ENCODE measurements at places on chromosomes 13 and 19.

DNA sequence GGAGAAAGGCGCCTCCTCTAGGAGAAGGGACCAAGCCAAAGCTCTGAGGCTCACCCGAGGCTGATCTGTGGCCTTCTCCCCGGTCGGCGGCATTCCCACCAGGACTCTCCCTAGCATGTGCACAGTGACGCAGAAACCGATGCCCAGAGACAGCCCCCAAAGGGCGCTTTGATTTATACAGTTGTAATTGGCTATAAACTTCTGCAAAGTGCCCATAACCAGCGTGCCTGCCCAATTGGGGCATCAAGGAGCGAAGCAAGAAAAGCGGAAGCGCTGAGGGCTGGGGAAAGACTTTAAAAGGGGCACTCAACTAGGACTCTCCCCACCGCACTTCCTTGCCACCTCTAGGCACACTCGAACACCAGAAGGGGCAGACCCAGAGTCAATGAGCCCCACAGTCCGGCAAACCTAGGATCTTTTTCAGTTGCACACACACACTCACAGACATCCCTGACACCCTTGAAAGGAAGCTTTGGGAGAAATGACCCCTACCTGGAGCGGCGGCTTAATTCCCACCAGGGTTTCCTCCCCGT is 1.8 kb downstream of the CDX2 start:
- no peak for DNase-seq

DNA sequence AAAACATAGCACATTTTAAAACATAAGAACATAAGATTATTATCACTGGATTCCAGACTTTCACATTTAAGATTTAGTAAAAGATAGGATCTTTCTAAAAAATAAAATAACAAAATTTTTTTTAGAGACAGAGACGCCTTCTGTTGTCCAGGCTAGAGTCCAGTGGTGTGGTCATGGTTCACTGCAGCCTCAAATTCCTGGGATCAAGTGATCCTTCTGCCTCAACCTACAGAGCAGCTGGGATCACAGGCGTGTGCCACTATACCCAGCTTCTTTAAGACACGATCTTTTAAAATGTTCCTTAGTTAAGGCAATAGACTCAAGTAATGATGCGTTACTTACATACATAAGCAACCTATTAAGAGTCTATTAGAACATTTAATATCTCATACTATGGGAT is 32.7 kb downstream of the ALG5 start:
- DNase-seq = no peak

GRCh38 chr13:106532111-106532929 is 3.1 kb downstream of the EFNB2 start:
- DNase-seq = no peak

DNA sequence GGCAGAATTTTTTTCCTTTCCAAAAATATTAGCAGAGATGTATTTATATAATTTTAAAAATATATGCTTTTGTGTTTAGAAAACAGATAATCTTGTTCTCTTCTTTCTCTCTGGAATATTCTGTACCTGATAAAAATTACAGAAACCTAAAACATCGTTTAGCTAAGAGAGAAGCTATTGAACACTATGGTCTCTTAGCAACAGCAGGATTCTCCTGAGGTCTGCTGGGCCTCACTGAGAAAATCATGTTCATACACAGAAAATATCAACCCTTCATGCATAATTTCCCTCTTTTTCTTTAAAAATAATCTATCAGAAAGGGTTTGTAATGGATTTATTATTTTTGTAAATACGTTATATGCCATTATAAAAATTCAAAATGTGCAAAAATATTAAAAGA is 242.2 kb downstream of the DCLK1 start:
- DNase-seq = no peak

GRCh38 chr13:71493189-71493588 is 373.8 kb downstream of the DACH1 start:
- DNase-seq = no peak

- DNase-seq = peak; percentile 55
Measured at GRCh38 chr13:24618011-24618955, 61.9 kb upstream of the ATP12A start.

DNA sequence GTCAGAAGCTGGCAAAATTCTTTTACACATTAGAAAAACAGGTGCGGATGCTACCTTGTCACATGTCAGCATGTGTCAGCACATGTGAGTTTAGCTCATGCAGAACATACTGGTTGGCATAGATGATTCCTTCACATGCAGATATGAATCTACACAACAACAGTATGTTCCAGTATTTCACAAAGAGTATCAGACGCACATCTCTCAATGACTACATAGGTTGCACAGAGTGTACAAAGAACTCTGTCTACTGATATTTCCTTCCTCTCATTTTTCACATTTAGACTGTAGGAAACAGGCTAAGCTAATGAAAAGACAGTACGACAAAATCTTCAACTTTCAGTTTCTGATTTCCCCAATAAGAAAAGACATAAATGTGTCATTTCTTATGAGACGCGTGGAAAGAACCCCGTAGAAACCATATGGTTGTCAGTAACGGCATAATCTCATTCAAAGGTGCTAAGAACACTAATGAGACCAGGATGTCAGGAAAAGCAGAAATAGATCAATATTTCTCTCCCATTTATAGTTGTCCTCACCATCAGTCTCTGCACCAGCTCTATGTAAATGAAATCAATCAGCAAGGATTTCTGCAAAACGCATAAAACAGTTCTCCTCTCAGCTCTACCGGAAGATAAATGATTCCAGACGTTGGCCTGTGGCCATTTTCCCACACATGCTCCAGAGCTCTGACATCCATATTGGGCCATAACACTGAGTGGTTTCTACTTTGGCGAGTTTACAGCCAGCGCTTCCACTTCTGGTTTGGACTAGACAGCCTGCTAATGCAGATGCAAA is 81.2 kb downstream of the STARD13 start:
- no peak for DNase-seq

DNA sequence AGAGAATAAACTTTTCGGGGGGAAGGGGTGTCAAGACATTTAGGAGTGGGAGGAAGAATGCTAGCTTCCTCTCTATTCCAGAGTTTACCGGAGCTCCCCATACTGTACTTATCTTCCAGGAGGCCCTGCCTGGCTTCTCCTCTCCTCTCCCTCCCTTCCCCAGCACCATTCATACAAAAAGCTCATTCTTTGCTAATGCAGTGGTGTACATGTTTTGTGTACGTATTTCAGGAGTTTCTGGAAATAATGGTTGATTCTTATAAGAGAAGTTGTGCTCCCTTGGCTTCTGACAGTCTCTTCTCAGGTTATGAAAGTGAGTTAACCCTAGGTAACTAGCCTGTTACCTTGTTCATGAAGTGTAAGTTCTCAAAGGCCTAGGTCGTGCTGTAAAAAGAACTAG is 7.1 kb downstream of the SAMD4B start:
- no peak for DNase-seq

DNA sequence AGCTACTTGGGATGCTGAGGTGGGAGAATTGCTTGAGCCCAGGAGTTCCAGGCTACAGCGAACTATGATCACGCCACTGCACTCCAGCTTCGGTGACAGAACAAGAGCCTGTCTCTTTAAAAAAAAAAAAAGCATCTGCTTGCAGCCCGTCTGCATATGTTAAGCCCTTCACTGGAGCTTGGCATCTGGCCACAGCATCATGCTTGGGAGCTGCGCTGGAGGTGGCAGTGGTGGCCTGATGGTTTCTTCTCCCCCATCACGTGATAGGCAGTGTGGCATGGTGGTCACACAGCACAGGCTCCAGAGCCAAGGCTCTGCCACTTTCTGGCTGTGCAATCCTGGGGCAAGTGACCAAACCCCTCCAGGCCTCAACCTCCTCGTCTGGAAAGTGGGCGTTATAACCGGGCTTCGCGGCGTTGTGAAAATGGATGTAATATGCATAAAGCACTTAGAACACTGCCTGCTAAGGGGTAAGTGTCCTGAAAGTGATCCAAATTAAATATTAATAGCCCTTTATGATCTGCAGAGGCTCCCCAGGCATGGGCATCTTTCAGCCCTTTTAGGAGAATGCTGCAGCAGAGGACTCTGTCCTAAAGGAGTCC is 24.4 kb downstream of the MARK4 start:
- no peak for DNase-seq

DNA sequence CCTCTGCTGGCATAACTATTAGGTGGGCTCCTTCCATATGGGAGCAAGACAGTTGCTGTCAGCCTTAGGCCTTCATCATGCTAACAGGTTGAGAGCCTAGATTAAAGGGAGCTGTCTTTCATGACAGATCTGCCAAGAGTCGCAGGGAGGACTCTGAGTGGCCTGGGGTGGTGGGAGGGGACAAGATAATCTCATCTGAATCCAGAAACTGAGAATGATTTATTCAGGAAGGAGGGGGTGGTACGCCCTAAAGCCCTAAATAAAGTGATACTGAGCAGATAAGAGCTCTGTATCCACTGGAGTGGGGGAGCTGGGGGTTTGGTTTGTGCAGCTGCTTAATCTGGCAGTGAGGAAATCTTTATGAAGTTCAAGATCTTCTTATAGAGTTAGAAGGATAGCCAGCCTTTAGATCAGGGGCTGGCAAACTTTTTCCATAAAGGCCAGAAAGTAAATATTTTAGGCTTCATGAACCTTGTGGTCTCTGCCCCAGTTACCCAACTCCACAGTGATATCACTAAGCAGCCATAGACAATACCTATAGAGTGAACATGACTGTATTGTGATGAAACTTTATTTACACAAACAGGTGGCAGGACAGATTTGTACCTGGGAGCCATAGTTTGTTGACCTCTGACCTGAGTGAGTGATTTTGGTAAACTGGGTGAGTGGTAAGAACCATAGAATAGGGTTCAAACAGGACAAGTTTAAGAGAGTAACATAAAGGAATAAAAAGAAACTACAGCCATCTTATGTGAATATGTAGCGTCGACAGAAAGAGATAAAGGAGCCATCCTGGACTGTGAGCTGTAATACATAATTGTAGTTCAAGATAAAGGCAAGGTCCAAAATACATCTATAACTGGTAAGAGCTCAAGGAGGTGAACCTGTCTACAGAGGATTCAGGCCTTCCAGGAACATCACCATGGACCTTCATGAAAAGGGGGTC is 9.8 kb upstream of the STK24 start:
- no peak for DNase-seq

GRCh38 chr13:20192836-20193161 is at the start of gene GJB2:
Gene GJB2, minus strand, starts transcription at chr13:20192938. Its CDS starts 3,357 bp downstream, at chr13:20189581.
- no peak for DNase-seq

- no peak for DNase-seq
Measured at GRCh38 chr13:98254513-98254912, 77.4 kb upstream of the RNF113B start.

GRCh38 chr19:290372-291005 is 714 bp downstream of the PLPP2 start:
- DNase-seq = no peak
